ENCODE measurements at places on chromosomes 11 and 22. TPM values are rescaled to one million over a fixed set of nuclear protein-coding genes. Genes with fewer than 3 reads are reported as not detected.
A peak's percentile ranks its signal among the peaks of the same experiment; 100 is the strongest.

GRCh38 chr11:109853156-109853776 lies 239.9 kb upstream of the ZC3H12C start:
- H3K27ac ChIP-seq = no peak overlapping the region
- no peaks in the 10 kb centered on the region for H3K4me1 ChIP-seq
- no peaks in the 10 kb centered on the region for H3K27me3 ChIP-seq

GRCh38 chr22:27241430-27242321 lies 559.9 kb downstream of the MN1 start:
- no peak for DNase-seq
- H3K27ac ChIP-seq = no peak overlapping the region
- H3K36me3 ChIP-seq = no peaks in the 10 kb centered on the region
- H3K4me1 ChIP-seq = no peaks in the 10 kb centered on the region

DNA sequence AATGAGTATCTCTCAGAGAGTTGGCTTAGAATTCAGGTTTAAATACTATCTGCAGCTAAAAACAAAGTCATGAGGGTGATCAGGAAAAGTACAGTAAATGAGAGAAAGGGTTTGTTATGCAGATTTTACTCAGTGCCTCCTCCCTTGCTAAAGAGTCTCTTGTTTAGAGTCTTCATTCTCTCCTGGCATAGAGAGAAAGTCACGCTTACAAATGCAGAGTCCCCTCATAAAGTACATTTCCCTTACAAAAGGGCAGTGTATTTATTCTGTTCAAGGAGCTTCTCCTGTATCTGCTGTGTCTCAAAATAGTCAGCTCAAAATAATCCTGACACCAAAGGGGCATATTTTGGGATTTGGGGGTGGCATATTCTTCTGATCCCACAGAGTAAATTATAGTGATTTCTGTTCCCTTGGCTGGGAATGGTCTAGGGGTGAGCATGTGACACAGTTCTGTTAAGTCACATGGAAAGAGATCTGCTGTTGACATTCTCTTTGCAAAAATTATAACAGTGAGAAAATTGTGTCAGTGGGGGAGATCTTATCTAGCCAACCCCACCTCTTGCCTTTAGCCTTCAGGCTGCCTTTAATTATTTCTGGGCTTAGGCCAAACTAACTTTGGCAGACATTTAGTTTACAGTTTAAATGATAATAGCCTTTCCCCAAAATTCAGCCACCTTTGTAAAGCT lies 102.9 kb downstream of the MTNR1B start:
- H3K27ac ChIP-seq = no peak overlapping the region
- H3K27me3 ChIP-seq = no peaks in the 10 kb centered on the region
- H3K4me3 ChIP-seq = no peak overlapping the region
- no peaks in the 10 kb centered on the region for H3K4me1 ChIP-seq
- DNase-seq = no peak
- no peaks in the 10 kb centered on the region for H3K36me3 ChIP-seq

DNA sequence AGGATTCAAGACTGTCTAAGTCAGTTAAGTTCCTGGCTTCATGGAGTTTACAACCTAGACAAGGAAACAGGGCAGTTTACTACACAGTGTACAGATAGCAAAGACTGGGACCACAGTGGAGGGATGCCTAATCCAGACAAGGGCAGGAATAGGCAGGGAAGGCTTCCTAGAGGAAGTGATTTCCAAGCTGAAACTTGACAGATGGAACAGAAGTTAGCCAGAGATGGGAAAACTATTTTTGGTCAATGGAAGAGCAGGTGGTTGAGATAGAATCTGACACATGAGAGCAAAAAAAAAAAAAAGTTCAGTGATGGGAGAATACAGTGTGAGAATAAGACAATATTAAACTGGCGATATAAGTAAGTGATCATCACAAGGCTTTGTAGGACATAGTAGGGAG lies 1.3 kb downstream of the COA4 start:
- peak overlapping the region; percentile 88 for H3K27ac ChIP-seq
- peak overlapping the region; percentile 94 for H3K4me3 ChIP-seq
- DNase-seq = no peak
- H3K27me3 ChIP-seq = no peaks in the 10 kb centered on the region

DNA sequence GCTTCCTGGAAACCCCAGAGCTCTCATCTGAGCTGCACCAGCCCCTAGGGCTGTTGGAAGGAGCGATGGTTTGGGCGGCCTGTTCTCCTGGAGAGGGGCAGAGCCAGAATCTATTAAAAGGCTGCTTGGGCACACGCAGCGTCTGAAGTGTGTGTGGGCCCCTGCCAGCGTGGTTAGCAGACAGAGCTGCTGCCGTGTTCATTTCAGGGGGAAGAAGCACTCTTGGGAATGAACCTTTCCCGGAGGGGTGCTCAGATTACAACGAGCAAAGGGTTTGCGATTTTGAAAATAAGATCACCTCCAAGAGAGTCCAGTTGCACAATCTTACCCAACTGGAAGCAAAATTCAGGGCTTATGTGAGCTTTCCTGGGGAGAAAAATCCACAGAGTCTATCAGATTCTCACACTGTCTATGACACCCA lies 12.9 kb downstream of the ANO1 start:
- no peaks in the 10 kb centered on the region for H3K4me1 ChIP-seq
- no peak overlapping the region for H3K27ac ChIP-seq
- H3K36me3 ChIP-seq = no peaks in the 10 kb centered on the region
- no peak for DNase-seq
- no peaks in the 10 kb centered on the region for H3K27me3 ChIP-seq
- no peak overlapping the region for H3K4me3 ChIP-seq

- H3K4me3 ChIP-seq = no peak overlapping the region
- H3K4me1 ChIP-seq = no peaks in the 10 kb centered on the region
- H3K27ac ChIP-seq = no peak overlapping the region
Observed at GRCh38 chr11:94738746-94739145, 29.4 kb upstream of the AMOTL1 start.

DNA sequence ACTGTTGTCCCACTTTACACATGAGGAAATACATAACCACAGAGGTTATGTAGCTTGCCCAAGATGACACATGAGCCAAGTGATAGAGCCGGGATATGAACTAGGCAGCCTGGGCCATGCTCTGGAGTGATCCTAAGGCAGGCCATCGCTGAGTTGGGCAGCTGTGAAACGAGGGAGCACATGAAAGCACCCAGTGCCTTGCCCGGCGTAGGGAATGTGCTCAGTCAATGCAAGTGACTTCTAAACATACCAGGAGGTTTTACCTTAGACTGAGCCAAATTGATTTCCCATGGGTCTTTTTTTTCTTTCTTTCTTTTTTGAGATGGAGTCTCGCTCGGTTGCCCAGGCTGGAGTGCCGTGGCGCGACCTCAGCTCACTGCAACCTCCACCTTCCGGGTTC lies 10.5 kb downstream of the GRIK4 start:
- no peak for DNase-seq
- no peaks in the 10 kb centered on the region for H3K36me3 ChIP-seq
- no peaks in the 10 kb centered on the region for H3K27me3 ChIP-seq
- no peaks in the 10 kb centered on the region for H3K4me1 ChIP-seq

DNA sequence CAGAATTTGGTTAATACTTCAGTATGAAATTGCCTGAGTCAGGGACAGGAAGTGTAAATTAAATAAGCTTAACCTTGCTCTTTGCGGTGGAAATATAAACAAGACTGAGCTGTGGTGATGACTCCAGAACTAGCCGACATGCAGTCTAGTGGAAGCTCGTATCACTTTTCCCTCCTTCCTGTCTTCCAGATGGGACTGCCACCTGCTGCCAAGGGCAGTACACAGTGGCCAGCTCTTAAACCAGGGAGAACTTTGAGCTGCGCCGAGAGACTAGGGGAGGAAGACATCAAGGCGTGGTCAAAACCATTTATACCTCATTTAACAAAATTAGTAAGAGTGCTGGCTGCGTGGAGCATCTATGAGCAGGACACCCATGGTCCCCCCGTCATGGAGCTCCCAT lies 31.3 kb upstream of the CTTN start:
- H3K36me3 ChIP-seq = peaks cover 2% of the 10 kb centered on the region
- H3K4me3 ChIP-seq = no peak overlapping the region
- H3K27me3 ChIP-seq = no peaks in the 10 kb centered on the region
- H3K27ac ChIP-seq = no peak overlapping the region
- DNase-seq = no peak
- H3K4me1 ChIP-seq = peaks cover 7% of the 10 kb centered on the region

- no peak overlapping the region for H3K4me3 ChIP-seq
- no peak for DNase-seq
- H3K27me3 ChIP-seq = no peaks in the 10 kb centered on the region
Observed at GRCh38 chr11:117200813-117201657, 1.9 kb downstream of the TAGLN start.

- no peaks in the 10 kb centered on the region for H3K4me1 ChIP-seq
- H3K27me3 ChIP-seq = no peaks in the 10 kb centered on the region
- H3K4me3 ChIP-seq = no peak overlapping the region
- no peak overlapping the region for H3K27ac ChIP-seq
- no peak for DNase-seq
Observed at GRCh38 chr11:79196950-79197349, 243.9 kb downstream of the TENM4 start.

MFRP gene
- total RNA-seq = not detected

MPPED1 gene
- not detected for total RNA-seq

UPK3A gene
- total RNA-seq = 0.61 TPM

KRTAP5-7 gene
- 0.37 TPM for total RNA-seq

Data from naive thymus-derived CD4-positive, alpha-beta T cell (primary cell).